ENCODE measurements at places on chromosomes 7 and 10. TPM values are rescaled to one million over a fixed set of nuclear protein-coding genes. Genes with fewer than 3 reads are reported as not detected.

DNA sequence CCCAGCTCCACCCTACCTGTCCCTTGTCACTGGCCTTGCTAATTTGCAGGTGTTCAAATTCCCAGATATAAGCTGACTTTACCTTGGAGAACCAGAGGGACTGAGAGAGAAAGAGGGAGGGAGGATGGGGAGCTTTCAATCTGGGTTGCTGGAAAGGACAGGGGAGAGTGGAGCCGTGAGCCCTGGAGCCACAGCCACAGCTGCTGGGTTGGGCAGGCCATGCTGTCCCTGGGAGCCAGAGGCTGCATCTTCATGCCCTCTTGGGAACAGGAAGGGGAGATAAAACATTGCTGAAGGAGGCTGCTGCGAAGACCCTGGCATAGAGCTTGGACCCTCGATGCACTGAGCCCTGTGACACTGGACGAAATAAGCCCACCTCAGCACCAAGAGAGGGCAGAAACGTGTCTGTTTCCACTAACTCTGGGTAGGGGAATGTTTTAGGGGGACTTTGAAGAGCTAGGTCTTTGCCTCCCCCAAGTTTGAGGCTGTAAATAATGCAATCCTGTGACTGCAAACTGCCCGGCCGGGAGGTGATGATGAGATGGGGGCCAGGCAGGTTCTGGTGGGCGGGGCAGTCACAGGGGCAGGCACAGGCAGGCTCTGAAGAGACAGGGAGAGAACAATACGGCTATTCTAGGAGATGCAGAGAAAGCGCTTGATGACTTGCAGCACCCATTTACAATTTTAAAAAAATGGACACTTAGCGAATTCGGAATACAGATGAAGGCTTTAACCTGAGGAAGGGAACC lies 5.8 kb upstream of the JAKMIP3 start:
- no peak for DNase-seq

Gene SPDYE11
- not detected for total RNA-seq

GRCh38 chr7:125326666-125327255 lies 397.1 kb upstream of the POT1 start:
- DNase-seq = no peak

DNA sequence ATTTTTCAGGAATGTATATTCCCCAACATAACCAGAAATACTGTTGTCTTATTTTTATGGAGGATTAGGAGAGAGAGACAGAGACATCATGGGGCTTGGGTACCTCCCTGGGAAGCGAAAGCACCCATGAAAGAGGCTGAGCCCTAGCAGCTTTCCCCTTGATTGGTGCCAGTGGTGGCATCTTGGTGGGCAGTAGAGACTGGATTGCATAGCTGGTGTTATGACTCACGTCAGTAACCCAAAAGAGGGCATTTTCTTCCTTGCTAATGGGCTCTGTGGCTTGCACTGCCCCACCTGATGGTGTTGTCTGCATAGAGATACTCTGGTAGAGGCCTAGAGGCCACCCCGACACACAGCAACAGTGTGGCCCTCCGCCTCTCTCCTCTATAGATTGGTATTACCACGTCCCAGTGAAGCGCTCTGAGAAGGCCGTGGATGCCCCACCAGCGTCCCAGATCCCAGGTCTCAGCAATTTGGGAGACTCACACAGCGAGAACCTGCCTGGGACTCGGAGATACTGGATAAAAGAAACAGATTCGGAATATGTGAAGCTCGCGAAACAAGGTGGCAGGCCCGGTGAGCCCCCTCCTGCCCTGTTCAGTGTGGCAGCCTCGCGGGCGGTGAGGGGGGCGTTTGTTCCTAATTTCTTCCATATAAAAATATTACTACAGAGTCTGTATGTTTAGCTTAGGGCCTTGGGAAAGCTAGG lies 5.8 kb downstream of the C7orf57 start:
- DNase-seq = no peak

- DNase-seq = no peak
These were observed 67.1 kb downstream of the ADCYAP1R1 start for GRCh38 chr7:31119249-31119648.

- peak; percentile 72 for DNase-seq
These were observed 63.7 kb upstream of the ARID5B start for GRCh38 chr10:61837755-61838171.

Gene PSMC2
- 68.8 TPM for total RNA-seq

DNA sequence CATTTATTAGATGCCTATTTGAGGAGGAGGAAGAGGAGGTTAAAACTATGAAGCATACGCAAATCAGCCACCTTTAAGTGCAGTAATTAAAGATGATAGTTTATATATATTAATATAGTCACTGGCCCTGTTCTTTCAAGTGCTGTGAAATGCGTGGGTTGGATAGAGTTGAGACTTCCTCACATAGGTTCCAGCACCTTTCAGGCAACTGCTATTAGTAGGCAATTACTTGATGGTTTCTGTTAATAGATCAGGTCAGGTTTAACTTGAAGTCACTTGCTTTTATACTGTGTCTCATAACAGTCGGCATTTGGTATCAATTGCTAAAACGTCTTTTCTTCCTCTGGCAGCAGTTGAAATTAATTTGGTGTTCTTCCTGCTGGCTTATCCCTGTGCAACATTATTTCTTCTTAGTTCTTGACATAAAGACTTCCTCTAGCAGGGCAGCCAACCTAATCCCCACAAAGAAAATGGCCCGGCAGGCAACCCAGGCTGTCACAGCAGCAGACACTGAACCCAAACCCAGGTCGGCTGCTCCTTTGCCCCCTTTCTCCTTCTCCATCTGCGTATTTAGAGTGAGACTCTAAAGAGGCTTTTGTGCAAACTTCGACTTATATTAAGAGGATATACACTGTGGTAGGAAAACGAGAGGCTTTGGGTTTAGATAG lies 35.3 kb upstream of the BET1 start:
- no peak for DNase-seq

GRCh38 chr10:116312548-116312947 lies 11.7 kb upstream of the CCDC172 start:
- no peak for DNase-seq

- DNase-seq = no peak
These were observed 50.1 kb downstream of the SEMA3A start for GRCh38 chr7:84144480-84144879.

Gene AMZ1
- 0.65 TPM for total RNA-seq

DNA sequence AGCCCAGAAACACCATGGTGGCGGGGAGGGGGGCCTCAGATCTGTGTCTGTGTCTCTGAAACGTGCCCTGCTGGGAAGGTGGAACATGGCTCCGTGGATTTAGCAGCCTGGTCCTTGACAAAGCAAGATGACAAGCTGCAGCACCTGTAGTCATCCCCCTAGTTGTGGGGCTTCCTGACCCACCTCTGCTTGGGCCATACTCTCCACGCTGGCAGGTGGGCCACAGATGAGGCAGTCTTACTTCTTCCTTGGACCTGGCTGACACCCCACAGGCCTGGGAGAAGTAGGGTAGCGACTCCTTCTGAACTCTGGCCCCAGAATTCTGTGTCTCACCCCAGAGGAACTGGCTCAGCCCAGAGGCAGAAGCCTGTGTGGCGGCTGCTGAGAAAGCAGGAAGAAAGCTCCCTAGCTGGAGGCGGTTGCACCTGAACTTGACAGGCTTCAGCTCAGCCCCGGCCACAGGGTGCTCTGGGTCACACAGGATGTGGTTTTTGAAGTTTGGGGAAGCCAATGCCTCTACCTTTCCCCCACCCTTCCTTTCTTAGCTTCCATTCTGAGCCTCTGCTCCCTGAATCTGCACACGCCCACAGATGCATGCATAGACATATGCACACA lies 113.9 kb downstream of the ABLIM1 start:
- no peak for DNase-seq

Gene GHRHR
- total RNA-seq = 0.77 TPM

DNA sequence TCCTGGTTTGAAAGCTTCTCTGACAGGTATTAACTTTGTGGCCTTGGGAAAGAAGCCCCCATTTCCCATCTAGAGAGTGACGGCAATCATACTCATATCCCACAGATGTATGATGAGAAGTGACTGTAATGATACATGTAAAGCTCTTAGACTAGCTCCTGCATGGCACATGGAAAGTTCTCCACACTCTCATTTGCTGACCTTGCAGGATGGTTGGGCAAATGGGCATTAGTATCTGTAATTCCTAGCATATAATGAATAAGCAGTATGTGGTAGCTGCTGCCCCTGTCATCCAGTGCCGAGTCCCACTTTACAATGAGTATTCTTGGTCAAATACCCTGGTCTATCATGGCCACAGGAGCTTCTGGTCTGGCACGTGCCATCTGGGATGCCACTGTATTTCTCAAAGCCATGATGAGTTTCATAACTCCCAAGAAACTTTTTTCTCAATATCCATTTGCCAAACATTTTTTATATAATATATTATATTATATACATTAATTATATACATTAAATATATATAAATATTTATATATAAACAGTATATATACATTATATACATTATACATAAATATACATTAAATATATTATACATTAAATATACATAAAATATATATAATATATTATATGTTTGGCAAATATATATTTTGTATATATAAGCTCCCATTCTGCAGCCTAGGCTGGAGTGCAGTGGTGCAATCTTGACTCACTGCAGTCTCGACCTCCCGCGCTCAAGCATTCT lies 106.5 kb upstream of the FZD1 start:
- no peak for DNase-seq

Gene GPRIN2
- total RNA-seq = 36.5 TPM

GRCh38 chr10:53570221-53570620 lies 797.6 kb upstream of the MBL2 start:
- no peak for DNase-seq

Gene ADAM12
- 1.3 TPM for total RNA-seq

DNA sequence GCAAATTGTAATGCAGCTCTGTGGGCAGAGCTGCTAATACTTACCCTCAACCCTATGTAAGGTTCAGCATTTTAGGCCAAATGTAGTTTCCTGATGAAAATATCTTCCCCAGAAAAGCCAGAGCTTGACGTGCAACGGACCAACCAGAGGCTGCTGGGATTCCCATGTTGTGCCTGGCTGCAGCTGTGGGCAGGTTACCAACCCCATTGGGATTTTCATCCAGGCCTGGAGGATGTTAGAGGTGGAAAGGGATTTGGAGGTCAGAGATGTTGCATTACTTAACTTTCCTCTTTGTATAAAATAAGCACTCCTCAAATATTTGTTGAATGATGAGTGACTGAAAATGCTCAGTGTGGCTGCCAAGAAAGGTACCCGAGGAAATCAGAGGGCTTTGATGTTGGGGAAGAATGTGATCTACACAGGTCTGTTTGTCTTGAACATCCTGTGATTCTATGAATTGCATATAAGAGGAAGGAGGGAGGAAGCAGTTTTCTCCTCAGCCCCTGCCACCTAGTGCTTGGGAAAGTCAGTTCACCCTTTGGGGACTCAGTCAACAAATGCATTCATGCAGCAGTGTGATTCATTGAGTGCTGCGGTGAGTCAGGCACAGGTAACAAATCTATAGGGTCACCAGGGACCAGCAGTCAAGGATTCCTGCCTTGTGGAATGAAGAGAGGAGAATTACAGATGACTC lies 487.2 kb downstream of the RPS24 start:
- DNase-seq = no peak

DNA sequence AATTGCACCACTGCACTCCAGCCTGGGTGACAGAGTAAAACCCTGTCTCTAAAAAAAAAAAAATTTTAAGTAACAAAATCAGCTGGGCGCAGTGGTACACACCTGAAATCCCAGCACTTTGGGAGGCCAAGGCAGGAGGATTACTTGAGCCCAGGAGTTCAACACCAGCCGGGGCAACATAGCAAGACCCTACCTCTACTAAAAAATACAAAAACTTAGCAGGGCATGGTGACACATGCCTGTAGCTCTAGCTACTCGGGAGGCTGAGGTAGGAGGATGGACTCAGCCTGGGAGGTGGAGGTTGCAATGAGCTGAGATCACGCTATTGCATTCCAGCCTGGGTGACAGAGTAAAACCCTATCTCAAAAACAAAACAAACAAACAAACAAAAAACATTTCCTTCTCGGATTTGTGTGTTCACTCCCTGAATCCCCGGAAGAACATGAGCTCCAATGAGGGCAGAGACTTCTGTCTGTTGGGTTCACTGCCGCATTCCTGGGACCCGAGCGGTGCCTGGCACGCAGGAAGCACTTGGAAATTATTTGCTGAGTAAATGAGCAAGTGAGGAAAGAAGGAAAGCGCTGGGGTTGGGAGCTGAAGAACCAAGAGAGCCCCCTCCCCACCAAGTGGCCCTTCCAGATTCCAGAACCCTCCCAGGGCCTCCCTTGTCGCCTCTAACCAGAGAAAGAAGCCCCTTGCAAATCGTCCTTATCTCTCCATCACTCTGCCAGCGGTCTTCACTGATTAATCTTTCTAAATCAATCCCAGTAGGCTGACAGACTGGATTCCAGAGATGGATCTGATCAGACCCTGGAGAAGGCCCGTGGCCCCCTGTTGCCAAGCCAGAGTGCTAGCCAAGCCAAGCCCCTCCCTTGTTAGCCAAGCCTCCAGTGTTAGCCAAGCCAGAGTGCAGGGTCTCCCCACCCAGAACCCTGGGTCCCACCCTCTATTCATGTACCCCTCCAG lies 6.2 kb downstream of the TNRC18 start:
- DNase-seq = peak; percentile 73

- DNase-seq = no peak
These were observed 25.1 kb upstream of the NKX6-2 start for GRCh38 chr10:132810807-132811700.

DNA sequence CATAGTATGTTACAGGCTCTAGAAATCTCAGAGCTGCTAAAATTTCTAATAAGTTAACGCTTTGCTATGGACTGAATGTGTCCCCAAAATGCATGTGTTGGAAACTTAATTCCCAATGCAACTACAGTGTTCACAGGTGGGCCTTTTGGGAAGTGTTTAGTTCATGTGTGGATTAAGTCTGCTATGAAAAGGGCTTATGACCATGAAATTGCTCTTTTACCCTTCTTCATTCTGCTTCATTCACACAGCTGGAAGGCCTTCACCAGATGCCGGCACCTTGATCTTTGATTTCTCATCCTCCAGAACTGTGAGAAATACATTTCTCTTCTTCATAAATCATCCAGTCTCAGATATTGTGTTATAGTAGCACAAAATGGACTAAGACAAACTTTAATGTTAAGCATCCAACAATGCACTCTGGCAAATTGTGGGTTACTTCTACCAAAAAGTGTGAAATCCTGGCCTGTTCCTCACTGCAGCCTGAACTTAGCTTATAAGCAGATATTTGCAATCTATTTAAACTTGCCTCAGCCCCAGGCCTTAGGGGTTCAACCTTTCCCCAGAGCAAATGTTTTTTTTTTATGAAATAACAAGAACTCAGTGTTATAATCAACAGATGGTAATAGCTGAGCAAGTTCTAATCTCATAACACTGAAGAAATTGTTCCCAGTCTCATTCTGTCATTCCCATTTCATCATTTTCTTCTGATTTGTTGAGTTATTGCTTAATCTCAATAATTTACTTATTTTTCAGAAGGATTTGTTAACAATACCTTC lies 523.6 kb downstream of the KIF20B start:
- DNase-seq = no peak

DNA sequence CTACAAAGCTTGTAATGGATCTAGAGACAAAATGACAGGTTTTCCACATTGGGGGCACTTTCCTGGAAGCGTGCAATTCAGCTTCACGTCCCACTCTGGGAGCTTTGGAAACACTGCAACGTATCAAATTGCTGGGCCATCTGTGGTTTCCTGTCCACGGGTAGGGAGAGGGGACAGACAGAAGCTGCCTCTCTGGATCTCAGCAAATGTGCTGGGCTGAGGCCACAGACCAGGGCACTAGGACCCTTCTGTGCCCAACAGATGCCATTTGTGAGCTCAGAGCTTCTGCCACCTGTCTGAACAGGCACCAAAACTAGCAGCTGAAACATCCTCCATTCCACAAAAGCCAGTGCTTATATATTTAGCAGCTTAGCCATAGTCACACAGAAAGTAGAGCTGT lies 40.9 kb upstream of the FRMD4A start:
- DNase-seq = no peak

GRCh38 chr10:106874604-106874889 lies 290.0 kb downstream of the SORCS1 start:
- no peak for DNase-seq

- DNase-seq = no peak
These were observed 20.5 kb upstream of the TNS3 start for GRCh38 chr7:47602272-47603004.
